ENCODE measurements at places on chromosomes 4 and X.

DNA sequence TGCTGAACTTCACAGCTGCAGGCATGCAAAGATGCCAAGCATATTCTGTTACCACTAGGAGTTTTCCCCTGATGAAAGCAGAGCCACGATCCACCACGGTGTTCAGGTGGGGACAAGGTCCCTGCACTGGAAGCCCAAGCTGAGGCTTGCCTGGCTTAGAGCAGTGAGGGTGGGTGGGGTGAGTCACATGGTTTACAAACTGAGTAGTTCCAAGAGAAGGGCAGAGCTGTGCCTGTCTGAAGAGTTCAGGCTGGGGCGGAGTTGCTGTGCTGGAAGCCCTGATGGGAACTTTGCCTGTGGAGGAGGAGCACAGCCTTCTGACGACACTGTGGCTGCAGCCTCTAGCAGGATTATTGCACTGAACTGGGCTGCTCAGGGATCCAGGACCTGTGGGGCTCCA lies 45.5 kb downstream of the FAM9B start:
- peak; percentile 46 for DNase-seq

- no peak for DNase-seq
Measured at GRCh38 chr4:3835527-3836405, 69.6 kb downstream of the ADRA2C start.

- DNase-seq: no peak
Measured at GRCh38 chr4:89727238-89727637, 109.7 kb downstream of the SNCA start.

DNA sequence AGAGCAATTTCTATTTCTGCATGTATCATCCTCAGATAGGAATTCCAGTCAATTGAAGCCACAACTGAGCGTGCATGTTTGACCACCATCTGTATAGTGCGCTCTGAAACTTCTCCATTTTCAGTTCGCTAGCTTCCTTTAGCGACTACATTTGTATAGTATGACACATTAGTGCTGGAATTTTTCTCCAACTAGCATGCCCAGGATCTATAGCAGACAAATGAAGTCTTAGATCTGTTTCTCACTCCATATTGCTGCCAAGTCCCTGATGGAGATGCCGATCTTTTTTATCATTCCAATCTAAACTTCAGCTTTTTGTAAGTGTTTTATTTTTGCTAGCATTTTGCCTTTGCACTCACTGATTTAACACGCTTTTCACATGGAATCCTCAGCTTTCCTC lies 774.8 kb upstream of the TENM3 start:
- DNase-seq: no peak

DNA sequence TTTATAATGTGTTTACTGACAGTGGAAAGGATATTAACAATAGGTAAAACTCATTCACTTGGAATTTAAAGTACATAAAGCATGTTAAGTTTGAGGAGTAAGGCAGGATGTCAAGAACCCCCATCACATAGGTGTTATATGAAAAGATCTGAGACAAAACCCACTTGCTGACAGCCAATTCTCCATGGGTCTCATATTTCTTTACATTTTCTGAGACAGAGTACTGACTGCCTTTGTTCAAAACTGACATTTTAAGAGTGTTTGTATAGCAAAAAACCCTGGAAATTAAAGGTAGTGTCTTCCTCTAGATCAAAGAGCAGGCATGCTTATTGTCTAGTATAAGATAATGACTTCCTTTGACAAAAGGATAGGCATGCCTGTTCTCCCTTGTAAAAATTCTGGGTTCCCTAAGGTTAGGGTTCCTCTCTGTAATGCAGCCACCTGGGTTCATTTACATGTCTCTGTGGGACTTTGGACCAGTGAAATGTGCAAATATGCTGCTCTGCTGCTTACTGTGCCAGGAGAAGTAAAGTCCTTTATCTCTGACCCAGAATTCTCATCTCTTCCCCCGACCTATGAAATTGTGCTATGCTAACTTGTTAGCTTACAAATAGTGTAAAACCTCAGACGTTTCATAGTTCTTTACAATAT lies 123.6 kb downstream of the PCDH18 start:
- no peak for DNase-seq

- DNase-seq: no peak
Measured at GRCh38 chr4:125676583-125676982, 361.8 kb downstream of the FAT4 start.

DNA sequence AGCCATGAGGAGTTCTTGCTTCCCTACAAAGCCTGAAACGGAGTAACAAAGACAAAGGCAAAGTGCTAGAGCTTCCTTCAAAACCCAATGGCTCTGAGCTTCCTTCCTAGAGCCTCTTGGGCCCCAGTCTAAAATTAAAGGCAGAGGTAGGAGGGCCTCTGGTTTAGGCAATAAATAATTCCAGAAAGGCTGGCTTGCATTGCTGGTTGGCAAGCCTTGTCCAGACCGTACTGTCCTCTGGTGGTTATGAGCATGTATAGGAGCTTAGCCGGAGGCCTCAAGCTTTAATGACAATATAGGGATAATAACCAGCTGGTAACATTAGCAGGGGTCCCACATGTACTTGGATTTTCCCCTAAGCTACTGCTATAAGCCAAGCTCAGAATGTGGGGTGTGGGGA lies 237.3 kb downstream of the AR start:
- DNase-seq: no peak

DNA sequence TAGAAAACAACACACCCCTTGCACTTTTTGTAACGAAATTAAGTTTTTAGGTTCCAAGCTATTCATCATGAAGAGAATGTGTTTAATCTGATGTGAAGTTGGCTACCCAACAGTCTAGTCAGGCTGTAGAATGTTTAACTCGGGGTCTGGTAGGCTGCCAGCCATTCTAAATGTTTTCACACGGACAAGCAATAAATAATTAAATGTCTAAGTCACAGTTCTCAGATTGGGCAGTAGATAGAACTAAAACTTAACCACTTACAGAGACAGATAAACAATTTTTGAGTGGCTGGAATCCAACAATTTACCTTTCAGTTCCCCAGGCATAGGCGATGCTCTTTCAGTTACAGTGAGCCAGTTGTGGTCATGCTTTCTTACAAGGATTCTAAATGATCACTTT lies 66.5 kb downstream of the CHIC2 start:
- no peak for DNase-seq

- DNase-seq: no peak
Measured at GRCh38 chrX:1749499-1749898, 134.6 kb downstream of the ASMT start.

GRCh38 chr4:152246659-152247058 lies 289.2 kb downstream of the FBXW7 start:
- peak; percentile 22 for DNase-seq

GRCh38 chr4:6501171-6501570 lies 28.8 kb upstream of the PPP2R2C start:
- DNase-seq: no peak

GRCh38 chr4:167221084-167221483 lies 13.2 kb downstream of the SPOCK3 start:
- no peak for DNase-seq

GRCh38 chr4:55561889-55562288 lies 15.2 kb upstream of the CLOCK start:
- DNase-seq: no peak

GRCh38 chr4:16995451-16995850 lies 97.0 kb upstream of the LDB2 start:
- DNase-seq: no peak
